ENCODE measurements at places on chromosomes 7 and 10.

GRCh38 chr7:2411049-2411448 is 7.6 kb downstream of the CHST12 start:
- no peak for DNase-seq

DNA sequence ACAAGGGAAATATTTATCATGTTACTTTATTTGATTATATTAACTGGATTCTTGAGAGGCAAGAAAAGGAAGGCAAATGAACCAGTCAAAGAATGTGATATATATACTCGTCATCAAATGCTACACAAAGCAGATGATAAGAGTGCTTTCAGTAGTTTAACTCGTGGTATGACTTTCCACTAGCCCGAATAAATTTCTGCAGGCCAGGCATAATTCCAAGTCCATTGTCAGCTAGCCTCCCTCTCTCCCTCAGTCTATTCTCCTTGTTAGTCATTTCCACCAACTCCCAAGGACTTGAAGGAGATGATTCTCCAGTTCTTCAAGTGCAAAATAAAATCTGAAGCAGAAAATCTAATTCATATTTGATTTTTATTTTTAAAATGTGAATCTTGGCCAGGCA is 190.5 kb downstream of the GLI3 start:
- DNase-seq: no peak

- DNase-seq: no peak
These were observed 498.9 kb downstream of the PARD3 start for GRCh38 chr10:34316154-34316553.

- DNase-seq: no peak
These were observed 4.4 kb upstream of the FZD9 start for GRCh38 chr7:73429215-73429614.

DNA sequence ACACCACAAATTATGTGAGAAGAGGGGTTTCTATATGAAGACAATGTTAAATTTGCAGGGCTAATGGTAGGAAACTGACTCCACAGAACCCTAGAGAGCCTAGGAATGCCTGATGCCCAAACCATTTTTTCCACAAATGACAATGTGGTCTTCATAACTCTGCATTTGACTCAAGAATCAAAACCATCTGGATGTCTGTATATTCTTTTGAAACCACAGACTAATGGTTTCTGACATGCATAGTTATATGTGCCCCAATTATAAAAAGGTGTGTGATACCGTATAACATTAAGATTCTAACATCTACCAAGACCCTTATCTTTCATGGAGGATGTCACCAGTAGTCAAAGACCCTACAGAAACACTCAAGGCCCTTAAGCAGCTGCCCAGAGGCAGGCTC is 20.3 kb downstream of the SEC61G start:
- DNase-seq: no peak

DNA sequence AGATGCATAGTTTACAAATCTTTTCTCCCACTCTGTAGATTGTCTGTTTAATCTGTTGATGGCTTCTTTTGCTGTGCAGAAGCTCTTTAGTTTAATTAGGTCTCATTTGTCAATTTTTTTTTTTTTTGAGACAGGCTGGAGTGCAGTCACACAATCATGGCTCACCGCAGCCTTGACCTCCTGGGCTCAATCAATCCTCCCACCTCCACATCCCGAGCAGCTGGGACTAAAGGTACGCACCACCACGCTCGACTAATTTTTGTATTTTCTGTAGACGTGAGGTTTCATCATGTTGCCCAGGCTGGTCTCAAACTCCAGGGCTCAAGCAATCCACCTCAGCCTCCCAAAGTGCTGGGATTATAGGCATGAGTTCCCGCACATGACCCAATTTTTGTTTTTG is 1655.8 kb downstream of the REEP3 start:
- no peak for DNase-seq

DNA sequence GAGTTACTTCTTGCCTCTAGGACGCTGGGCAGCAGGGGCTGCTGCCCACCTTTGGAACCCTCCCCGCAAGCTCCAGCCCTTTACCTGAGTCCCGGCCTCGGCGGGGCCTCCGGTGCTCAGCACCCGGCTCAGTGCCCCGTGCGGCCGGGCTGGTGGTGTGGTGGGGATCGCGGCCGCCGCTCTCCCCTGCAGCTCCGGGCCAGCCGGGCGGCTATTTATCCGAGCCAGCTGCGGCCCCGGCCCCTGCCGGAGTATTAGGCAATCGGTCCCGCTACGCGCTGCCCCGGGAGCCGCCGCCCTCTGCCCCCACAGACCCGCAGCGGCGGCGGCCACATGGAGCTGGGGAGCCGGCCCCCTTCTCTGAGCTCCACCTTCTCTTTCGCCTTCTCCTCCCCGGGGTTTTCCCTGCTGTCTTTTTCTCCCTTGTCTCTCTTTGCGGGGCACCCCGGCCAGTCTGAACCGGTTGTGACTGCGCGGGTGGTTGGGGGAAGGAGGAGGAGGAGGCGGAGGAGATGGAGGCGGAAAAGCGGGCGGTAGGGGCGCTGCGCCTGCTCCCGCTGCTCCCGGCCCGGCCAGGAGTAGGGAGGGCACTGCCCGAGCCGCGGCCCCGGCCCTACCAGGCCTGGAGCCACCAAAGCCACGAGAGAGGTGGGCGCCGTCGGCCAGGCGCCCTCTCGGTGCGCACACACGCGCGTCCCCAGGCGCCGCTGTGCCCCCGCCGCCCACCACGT is at the start of gene SLC16A9:
Gene SLC16A9, minus strand, starts transcription at position 456 of the 731 bp plus-strand sequence. CDS start 25,559 bp downstream, outside the sequence.
- DNase-seq: peak; percentile 79

DNA sequence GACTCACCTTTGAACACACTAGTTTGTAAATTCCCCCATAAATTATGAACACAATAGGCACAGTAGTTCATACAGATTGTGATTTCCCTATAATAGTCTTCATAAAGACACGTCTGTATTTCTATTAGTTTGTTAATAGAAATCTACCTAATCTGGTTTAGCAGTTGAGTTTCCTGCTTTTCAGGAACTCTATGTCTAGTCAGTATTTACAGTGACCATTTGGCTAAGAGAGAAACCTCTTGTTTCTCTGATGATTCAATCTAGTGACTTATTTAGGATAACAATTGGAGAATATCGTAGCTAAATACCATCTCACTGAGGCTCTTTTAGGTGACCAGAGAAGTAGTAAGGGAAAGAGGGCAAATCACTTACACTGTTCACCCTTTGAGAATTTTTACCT is 5.9 kb upstream of the HERPUD2 start:
- no peak for DNase-seq

DNA sequence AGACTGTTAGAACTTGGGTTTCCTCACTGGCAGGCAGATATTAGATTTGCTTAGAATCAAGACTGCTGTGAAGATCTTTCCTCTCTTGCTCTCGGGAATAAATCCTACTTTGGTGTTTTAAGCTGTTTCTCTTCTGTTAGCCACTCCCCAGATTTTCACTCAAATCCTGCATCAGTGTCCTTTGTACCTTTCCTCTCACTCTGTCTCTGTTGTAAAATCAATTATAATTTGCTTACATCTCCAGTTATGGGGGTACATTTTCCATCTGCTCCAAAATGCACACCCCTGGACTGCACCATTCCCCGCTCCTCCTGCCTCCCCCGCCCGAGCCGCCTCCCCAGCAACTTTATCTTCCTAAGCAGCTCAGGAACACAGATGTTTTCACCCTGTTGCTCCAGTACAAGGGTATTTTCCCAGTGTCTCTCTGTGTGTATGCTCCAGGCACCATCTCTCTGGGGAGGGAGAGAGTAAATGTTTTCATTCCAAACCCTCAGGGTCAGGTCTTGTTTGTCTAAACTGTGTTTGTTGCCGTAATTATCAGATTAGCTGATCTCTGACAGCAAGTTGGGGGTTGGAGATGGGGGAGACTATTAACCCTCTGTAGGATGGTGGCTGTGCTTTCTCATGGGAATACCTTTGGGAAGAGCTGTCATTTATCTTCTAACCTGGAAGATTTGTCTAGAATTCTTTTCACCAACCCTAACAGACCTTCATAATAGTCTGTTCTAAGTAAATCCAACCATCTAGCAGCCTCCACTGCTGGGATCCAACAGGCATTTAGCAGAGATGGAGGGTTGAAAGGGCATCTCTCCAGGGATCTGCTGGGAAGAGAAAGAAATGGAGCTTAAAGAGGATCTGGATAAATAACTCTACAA is 20.4 kb upstream of the GOT1 start:
- DNase-seq: no peak

- DNase-seq: no peak
These were observed 3.5 kb upstream of the ENO4 start for GRCh38 chr10:116845823-116846222.

DNA sequence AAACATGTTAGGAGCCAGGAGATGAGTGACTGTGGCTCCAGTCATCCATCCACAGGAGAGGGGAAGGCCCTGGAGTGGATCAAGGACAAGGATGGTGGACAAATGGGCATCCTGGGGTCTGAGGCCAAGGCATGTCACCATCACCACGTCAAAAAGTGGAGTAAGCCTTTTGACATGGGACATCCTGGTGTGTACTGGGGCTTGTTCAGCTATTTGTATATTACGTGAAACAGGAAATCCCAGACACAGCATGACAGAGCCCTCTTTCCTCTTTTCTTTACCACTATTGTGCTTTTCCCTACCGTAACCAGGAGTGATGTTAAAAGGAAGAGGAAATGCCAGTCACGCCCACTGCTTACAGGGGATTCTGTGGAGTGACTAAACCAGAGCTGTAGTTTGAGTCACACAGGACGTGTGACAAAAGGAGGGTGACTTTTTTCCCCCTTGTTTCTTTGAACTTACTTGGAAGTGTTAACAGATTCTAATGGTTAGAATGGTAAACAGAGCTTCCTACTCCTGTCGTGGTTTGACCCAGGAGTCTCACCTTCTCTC is 15.4 kb downstream of the ACSL5 start:
- no peak for DNase-seq

- no peak for DNase-seq
These were observed 30.2 kb downstream of the PWWP2B start for GRCh38 chr10:132427006-132427771.

- no peak for DNase-seq
These were observed 4.4 kb downstream of the IFIT3 start for GRCh38 chr10:89332123-89332633.

- no peak for DNase-seq
These were observed 278.5 kb downstream of the BICC1 start for GRCh38 chr10:58791137-58791536.

DNA sequence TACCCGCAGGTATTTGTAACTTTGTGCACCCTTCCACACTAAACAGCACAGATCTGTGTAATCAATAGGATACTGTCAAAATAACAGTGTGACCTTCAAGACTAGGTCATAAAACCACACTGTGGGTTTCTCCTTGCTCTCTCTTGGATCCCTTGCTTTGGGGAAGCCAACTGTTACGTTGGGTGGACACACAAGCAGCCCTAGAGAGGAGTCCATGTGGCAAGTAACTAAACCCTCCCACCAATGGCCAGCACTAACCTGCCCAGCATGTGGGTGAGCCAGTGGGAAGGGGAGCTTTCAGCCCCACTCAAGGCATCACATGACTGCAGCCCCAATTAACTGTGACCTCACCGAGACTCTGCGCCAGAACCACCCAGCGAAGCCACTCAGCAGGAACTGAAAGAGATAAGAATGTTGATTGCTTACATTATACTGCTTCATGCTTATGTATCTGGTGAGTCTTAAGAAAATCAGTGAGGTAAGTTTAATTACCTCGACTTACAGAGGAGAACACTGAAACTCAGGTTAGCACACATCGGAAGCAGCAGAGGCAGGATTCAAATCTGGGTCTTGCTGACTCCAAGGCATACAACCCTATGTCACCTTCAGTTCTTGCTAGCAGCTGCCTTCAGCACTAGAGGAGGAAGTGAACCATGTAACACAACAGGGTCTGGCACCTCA is 9.4 kb upstream of the ZC3HAV1 start:
- DNase-seq: no peak

DNA sequence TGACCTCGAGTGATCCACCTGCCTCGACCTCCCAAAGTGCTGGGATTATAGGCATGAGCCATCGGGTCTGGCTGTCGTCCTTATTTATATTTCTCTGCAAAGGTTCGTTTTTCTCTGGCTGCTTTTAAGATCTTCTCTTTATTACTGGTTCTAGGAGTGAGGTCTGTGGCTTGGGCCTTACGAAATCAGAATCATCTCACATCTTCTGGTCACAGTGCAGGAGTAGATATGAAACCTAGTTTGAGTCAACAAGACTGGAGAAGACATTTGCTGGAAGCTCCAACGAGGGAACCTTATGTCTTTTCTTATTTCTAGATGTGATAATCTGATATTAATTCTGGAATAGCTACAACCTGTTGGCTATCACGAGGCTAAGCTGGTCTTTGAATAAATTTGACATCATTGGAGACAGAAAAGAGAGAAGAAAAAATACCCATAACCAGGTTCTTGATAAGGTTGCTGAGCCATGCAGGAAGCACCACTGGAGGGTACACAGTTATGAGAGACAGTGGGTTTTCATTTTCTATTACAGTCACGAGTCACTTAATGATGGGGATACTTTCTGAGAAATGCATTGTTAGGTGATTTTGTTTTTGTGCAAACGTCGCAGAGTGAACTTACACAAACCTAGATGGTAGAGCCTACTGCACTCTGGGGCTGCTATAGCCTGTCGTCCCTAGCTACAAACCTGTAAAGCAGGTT is 25.6 kb upstream of the IL15RA start:
- no peak for DNase-seq

GRCh38 chr7:114108510-114108909 is 189.7 kb upstream of the PPP1R3A start:
- no peak for DNase-seq

DNA sequence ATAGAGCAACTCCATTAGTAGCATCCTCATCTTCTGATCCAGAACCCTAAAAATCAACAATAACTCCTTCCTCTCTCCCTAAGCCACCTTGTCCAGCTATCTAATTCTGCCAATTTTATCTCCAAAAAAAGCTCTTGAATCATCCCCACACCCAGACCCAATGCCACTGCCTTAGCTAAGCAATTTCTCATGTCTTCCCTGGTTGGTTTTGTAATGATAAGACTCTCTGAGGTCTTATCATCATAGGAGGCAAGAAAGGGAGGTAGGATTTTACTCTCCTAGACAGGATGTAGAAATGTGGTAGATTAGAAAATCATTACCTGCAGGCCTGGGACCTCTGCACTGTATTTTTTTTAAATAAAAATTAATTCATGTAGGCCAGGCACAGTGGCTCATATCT is 283.5 kb upstream of the NEBL start:
- no peak for DNase-seq

DNA sequence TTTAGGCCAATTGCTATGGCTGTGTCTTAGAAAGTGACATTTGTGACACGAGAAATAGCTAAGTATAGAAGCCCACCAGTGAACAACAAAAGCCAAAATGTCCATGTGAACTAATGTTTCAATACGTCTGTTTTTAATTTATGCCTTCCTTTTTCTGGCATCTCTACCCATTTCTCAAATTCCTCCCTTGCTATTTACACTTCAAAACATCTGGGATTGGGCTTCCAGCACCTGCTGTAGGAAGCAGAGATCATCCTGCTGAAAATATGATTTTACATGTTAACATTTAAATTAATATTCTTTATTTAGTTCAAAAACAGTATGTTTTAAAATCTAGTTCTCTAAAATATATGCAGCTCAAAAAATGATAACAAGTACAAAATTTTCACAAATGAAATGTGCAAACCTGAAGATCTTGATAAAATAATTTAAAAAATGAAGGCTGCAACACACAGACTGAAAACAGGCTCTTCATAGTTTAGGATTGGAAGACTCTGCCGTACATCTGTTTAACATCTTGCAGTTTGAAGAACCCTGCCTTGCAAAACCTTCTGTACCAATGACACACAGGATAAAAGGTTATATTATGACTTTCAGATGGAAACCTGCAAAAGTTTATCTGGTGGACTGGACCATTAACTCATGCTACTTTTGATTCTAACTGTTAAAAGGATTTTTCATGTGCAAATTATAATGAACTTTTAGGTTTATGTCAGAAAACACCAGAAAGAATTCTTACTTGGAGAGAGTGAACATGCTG is 408.4 kb downstream of the SUGCT start:
- DNase-seq: no peak

GRCh38 chr7:155778349-155778748 is 33.9 kb downstream of the SHH start:
- no peak for DNase-seq

Measured in sciatic nerve (tissue), 2 donors.